ENCODE measurements at places on chromosomes 3 and 15. TPM values are rescaled to one million over a fixed set of nuclear protein-coding genes. Genes with fewer than 3 reads are reported as not detected.

GRCh38 chr3:165336786-165337185, 140.6 kb upstream of the SLITRK3 start:
- no peak overlapping the region for H3K4me3 ChIP-seq
- no peaks in the 10 kb centered on the region for H3K36me3 ChIP-seq
- H3K27me3 ChIP-seq, result no peaks in the 10 kb centered on the region

DNA sequence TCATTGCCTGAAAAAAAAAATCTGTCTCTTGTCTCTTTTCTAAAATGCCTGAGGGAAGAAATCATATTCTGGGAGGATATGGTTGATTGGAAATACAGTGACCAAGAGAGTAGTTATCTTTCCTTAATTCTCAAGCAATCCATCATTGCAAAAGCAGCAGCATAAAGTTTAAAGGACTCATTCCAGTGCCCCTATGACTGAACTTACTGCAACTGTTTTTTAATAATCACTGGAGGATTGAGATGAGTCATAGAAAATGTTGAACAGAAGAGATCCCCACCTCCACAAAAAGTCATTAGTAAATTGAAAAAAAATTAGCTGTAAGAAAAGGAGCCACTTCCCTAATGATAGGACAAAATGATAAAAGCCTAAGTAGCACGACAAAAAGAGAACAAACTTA, 121.5 kb downstream of the SLC9A9 start:
- H3K27me3 ChIP-seq, result no peaks in the 10 kb centered on the region
- no peak overlapping the region for H3K27ac ChIP-seq
- peaks cover 3% of the 10 kb centered on the region for H3K4me1 ChIP-seq
- no peak for DNase-seq
- H3K4me3 ChIP-seq, result no peak overlapping the region

GRCh38 chr15:40060236-40060961, 21.4 kb upstream of the SRP14 start:
- H3K27me3 ChIP-seq, result no peaks in the 10 kb centered on the region
- no peak overlapping the region for H3K27ac ChIP-seq
- DNase-seq, result no peak
- peaks cover 10% of the 10 kb centered on the region for H3K36me3 ChIP-seq

DNA sequence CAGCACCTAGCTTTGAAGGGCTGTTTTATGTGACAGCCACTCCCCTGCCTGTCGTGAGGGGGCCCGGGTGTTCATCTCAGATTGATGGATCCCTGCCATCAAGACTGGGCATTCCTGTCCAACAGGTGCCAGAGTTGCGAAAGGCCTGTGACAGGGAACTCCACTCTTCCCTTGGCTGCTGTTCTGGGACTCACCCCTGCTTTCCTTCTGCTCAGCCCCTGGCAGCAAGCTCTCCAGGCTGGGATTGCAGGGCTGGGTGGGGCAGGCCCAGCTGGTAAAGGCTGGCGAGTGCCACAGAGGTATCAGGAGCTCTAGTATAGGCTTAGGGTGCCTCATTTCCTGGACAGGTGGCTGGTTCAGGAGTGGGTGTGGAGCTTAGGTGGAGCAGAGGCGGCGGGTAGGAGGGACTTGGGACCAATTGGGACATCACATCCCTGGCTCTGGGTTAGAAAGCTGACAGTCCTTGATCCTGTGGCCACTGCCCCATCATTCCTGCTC, at the start of gene PLA2G4B:
PLA2G4B (plus strand) TSS at position 448 of the 498 bp plus-strand sequence. CDS start 67 bp downstream, outside the sequence.
- H3K27me3 ChIP-seq, result no peaks in the 10 kb centered on the region
- H3K36me3 ChIP-seq, result peaks cover 8% of the 10 kb centered on the region
- peaks cover 9% of the 10 kb centered on the region for H3K4me1 ChIP-seq
- DNase-seq, result no peak
- no peak within 1 kb of the TSS for H3K4me3 ChIP-seq

- H3K36me3 ChIP-seq, result peaks cover 2% of the 10 kb centered on the region
- H3K27me3 ChIP-seq, result peaks cover 5% of the 10 kb centered on the region
- H3K27ac ChIP-seq, result no peak overlapping the region
- DNase-seq, result no peak
- no peak overlapping the region for H3K4me3 ChIP-seq
These were observed 300.7 kb upstream of the RBMS3 start for GRCh38 chr3:28980131-28980530.

GRCh38 chr15:59295261-59296001, 77.2 kb downstream of the MYO1E start:
- H3K27me3 ChIP-seq, result peaks cover 4% of the 10 kb centered on the region
- no peak for DNase-seq
- H3K4me1 ChIP-seq, result peaks cover 39% of the 10 kb centered on the region
- peaks cover 7% of the 10 kb centered on the region for H3K36me3 ChIP-seq

GRCh38 chr15:33116198-33116597, 78.3 kb downstream of the FMN1 start:
- H3K4me1 ChIP-seq, result no peaks in the 10 kb centered on the region
- no peak overlapping the region for H3K27ac ChIP-seq
- no peak for DNase-seq
- peaks cover 7% of the 10 kb centered on the region for H3K27me3 ChIP-seq

DNA sequence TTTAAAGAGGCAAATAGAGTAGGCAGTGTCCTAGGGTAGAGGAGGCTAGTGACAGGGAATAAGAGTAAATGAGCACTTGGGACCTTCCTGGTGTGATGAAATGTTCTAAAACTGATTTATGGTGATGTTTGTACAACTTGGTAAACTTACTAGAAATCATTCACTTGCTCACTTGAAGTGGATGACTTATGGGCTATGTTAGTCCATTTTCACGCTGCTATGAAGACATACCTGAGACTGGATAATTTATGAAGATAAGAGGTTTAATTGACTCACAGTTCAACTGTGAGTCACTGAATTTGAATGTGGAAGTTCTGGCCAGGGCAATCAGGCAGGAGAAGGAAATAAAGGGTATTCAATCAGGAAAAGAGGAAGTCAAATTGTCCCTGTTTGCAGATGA, 31.7 kb upstream of the DHX36 start:
- no peaks in the 10 kb centered on the region for H3K36me3 ChIP-seq
- no peak overlapping the region for H3K27ac ChIP-seq
- H3K27me3 ChIP-seq, result peaks cover 14% of the 10 kb centered on the region
- DNase-seq, result no peak
- H3K4me1 ChIP-seq, result no peaks in the 10 kb centered on the region

GRCh38 chr15:26298010-26298658, 435.0 kb upstream of the ATP10A start:
- H3K4me3 ChIP-seq, result no peak overlapping the region
- no peaks in the 10 kb centered on the region for H3K36me3 ChIP-seq
- H3K27ac ChIP-seq, result no peak overlapping the region
- H3K4me1 ChIP-seq, result no peaks in the 10 kb centered on the region
- no peak for DNase-seq

DNA sequence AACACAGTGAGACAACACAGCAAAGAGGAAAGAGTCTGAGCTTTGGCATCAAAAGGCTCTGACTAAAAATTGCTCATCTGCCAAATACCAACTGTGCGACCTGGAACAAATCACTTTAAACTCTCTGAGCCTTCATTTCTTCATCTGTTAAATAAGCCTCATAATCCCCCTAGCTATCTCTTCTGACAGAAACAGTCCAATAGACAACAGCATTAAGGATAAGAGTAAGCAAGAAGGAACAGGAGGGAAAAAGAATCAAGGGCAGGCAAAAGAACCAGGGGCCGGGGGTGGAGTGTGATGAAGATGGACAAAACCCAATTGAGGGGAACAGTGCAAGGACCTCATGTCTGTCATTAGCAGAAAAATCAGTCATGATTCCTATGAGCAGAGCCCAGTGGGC, 79.4 kb upstream of the SETMAR start:
- no peak overlapping the region for H3K27ac ChIP-seq
- no peaks in the 10 kb centered on the region for H3K27me3 ChIP-seq
- no peak overlapping the region for H3K4me3 ChIP-seq
- no peaks in the 10 kb centered on the region for H3K36me3 ChIP-seq
- DNase-seq, result no peak

DNA sequence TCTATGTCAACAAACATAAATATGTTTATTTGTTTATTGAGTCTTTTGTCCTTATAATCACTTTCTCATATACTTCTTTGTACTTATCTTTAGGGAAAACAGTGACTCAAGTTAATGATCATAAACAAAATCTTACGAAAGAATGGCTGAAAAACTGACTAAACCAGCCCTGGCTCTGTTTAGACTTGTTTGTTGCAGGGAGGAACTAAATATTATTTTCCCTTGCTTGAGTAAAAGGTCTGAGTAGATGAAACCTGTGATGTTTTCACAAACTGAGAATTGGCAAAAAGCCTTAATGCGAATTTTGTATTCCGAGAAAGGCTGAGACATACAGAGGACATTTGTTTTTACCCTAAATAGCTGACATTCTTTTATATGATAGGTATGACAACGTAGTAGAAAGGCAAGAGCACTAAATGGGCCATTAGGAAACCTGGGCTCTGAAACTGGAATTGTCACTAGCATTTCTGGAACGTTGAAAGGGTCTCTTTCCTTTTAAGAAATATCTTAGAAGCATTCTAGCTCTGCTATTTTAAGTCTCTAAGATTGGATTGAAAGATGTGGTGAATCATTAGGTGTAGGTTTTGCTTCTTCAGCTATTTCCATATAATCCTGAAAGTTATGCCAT, 18.2 kb upstream of the CLDN16 start:
- no peak overlapping the region for H3K4me3 ChIP-seq
- no peaks in the 10 kb centered on the region for H3K4me1 ChIP-seq
- peaks cover 9% of the 10 kb centered on the region for H3K27me3 ChIP-seq
- DNase-seq, result no peak
- H3K36me3 ChIP-seq, result no peaks in the 10 kb centered on the region
- H3K27ac ChIP-seq, result no peak overlapping the region

DNA sequence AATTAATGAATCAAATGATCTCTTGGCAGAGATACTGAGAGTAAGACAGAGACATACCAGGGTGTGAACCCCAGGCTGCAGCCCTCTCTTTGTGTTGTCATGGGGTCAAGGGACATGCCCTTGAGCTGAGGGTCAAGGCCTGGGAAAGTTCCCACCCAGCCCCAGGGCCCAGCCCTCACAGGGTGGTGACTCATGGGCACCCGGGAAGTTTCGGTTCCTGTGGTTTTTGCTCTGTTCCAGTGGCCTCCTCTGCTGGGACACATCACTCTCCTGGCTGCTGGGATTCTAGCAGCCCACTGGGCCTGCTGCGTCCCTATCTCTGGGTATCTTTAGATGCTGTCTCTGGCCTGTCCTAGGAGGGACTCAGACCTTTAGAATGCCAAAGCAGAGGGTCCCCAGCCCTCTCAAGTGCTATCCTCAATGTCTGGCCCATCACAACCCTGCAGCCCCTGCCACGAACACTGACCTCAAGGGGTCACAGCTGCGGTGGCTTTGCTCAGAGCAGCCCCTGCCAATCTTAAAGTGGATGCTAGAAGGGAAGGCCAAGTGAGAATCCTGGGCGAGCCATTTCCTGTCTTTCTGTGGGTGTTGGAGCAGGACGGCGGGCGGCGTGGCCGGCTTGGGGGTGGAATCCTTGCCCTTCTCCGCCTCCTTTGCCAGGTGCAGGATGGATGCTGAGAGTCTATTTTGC, 148.4 kb upstream of the TLE3 start:
- H3K27ac ChIP-seq, result no peak overlapping the region
- no peaks in the 10 kb centered on the region for H3K27me3 ChIP-seq
- H3K4me3 ChIP-seq, result no peak overlapping the region
- peaks cover 67% of the 10 kb centered on the region for H3K4me1 ChIP-seq
- no peaks in the 10 kb centered on the region for H3K36me3 ChIP-seq

GRCh38 chr3:31469385-31469784, 63.3 kb upstream of the STT3B start:
- H3K27ac ChIP-seq, result no peak overlapping the region
- peaks cover 10% of the 10 kb centered on the region for H3K4me1 ChIP-seq
- no peak overlapping the region for H3K4me3 ChIP-seq
- no peaks in the 10 kb centered on the region for H3K27me3 ChIP-seq
- DNase-seq, result no peak

DNA sequence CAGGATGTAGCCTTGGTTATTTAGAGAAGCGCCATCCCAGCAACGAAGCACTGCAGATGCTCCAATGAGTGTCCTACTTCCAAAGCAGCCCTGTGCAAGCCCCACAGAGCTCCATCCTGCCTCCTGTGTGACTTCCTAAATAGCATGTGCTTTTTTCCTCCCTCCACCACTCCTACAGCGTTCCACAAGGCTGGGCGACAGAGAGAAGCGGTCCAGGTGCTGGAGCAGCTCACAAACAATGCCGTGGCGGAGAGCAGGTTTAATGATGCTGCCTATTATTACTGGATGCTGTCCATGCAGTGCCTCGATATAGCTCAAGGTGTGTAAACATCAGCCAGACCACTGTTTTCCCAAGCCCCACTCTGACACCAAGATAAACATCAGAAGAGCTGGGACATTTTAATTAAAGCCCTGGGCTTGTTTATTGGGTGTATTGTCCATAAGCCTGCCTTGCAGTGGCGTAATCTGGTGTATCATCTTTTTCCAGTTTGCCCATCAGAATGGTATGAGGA, 22.2 kb upstream of the RHO start:
- H3K4me1 ChIP-seq, result peaks cover 8% of the 10 kb centered on the region
- H3K27ac ChIP-seq, result no peak overlapping the region
- no peak for DNase-seq
- no peaks in the 10 kb centered on the region for H3K27me3 ChIP-seq
- H3K36me3 ChIP-seq, result peaks cover 2% of the 10 kb centered on the region

GRCh38 chr15:89206908-89207331, 14.5 kb downstream of the RLBP1 start:
- peak overlapping the region; percentile 10 for H3K27ac ChIP-seq
- H3K4me3 ChIP-seq, result no peak overlapping the region
- peak; percentile 82 for DNase-seq
- H3K27me3 ChIP-seq, result peaks cover 2% of the 10 kb centered on the region
- H3K4me1 ChIP-seq, result peaks cover 29% of the 10 kb centered on the region
- H3K36me3 ChIP-seq, result peaks cover 7% of the 10 kb centered on the region

DNA sequence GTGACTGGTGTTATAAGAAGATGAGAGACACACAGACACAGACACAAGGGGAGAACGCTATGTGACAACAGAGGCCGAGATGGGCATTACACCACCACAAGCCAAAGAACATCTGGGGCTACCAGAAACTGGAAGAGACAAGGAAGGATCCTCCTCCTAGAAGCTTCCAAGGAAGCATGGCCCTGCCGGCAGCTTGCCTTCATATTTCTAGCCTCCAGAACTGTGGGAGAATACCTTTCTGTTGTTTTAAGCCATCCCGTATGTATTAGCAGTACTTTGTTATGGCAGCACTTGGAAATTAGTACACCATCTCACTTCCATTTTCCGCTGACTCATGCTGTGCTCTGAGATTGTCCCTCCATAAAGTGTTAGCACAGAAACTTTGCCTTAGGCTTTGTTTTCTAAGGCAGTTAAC, 38.7 kb upstream of the CA12 start:
- no peaks in the 10 kb centered on the region for H3K36me3 ChIP-seq
- H3K4me3 ChIP-seq, result no peak overlapping the region
- H3K27me3 ChIP-seq, result no peaks in the 10 kb centered on the region
- no peak for DNase-seq

GJD2 gene
- not detected for total RNA-seq

ENTPD3 gene
- total RNA-seq, result not detected

CACNA1D gene
- total RNA-seq, result not detected

SPTSSB gene
- total RNA-seq, result 0.08 TPM

DNAH1 gene
- 28.5 TPM for total RNA-seq

JMJD7 gene
- 54.3 TPM for total RNA-seq

ZNF385D gene
- total RNA-seq, result not detected

RETNLB gene
- not detected for total RNA-seq

GOLGA6L7 gene
- not detected for total RNA-seq

COL6A6 gene
- total RNA-seq, result not detected

SLC6A20 gene
- total RNA-seq, result not detected

CFAP44 gene
- 9.3 TPM for total RNA-seq
